ENCODE measurements at places on chromosomes 4 and X.

GRCh38 chrX:101659601-101660063 lies at the start of gene ARMCX2:
Gene ARMCX2, minus strand, starts transcription at chrX:101659850. Its CDS starts 2,262 bp downstream, at chrX:101657588.
- DNase-seq: no peak

GRCh38 chr4:168854350-168854921 lies 155.6 kb downstream of the CBR4 start:
- no peak for DNase-seq

GRCh38 chr4:54539500-54540029 lies 118.2 kb upstream of the KIT start:
- DNase-seq: no peak

DNA sequence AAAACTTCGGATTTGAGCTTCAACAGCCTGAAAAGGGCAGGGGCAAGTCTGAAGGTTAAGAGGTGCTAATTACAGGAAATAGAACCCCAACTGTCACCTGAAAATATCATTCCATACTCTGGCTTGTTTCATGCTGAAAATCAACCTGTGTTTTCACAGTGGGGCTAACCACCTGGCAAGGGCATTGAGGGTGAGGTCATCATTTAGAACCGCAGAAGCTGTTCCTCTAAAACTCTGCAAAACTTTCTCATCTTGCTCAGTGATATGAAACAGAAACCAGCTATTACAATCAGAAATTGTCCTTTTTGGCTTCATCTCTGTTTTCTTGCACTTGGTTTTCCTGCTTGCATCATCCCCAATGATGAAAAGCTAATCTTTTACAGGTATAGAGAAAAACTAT lies 247.6 kb downstream of the DCLK2 start:
- DNase-seq: no peak

GRCh38 chrX:106698693-106699092 lies 27.8 kb upstream of the RNF128 start:
- no peak for DNase-seq

GRCh38 chr4:2489081-2489805 lies 20.3 kb downstream of the RNF4 start:
- DNase-seq: no peak

GRCh38 chrX:31061091-31061490 lies 10.8 kb downstream of the FTHL17 start:
- DNase-seq: no peak

GRCh38 chr4:164134388-164134787 lies 619.5 kb upstream of the SMIM31 start:
- no peak for DNase-seq

- DNase-seq: no peak
Measured at GRCh38 chr4:8297691-8298485, 28.3 kb downstream of the HTRA3 start.

DNA sequence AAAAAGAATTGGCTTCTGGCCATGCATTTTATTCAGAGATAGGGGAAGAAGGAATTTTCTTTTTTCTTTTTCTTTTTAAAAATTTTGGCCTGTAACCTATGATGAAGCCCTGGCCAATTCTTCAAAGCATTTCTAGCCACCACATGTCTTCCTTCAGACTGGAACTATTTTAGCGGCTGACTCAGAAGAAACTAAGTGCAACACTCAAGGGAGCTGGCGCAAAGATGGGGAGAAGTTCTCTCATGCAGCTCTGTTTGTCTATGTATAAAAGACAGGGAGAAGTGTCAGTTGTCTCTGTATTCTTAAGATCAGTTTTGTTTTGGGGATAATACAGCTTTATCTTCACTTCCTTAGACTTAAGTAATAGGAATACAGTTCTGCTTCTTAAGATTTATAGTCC lies 46.1 kb downstream of the MBNL3 start:
- no peak for DNase-seq

All from stimulated activated CD4-positive, alpha-beta T cell treated with anti-CD3 and anti-CD28 coated beads, TNF-alpha, amount 100 ng/mL, for 24 hours (primary cell).